ENCODE measurements at places on chromosomes 4 and X.

DNA sequence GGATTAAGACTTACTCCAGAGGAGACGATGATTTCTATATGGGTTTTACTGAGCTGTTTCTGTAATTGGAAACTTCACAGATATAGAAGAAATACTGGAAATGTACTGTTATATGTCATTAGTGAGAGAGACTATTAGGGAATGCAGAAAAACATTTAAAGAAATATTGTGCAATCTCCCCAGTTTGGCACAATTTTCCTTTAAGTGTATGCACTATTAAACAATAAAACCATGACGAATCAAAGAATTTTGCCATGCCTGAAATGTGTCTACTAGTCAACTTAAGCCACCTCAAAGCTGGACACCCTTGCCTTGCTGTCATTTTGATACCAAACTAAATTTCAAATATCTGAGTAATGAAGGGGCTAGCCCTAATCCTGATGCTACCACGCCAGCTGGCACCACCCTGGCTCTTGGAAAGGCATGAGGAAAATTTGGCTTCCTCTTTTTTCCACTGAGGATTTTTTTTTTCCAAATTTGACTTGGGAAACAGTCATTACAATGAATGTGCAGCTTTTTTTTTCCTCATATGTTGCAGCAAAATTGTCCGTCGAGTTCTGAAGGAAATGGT is 36.1 kb downstream of the MTTP start:
- DNase-seq, result no peak

DNA sequence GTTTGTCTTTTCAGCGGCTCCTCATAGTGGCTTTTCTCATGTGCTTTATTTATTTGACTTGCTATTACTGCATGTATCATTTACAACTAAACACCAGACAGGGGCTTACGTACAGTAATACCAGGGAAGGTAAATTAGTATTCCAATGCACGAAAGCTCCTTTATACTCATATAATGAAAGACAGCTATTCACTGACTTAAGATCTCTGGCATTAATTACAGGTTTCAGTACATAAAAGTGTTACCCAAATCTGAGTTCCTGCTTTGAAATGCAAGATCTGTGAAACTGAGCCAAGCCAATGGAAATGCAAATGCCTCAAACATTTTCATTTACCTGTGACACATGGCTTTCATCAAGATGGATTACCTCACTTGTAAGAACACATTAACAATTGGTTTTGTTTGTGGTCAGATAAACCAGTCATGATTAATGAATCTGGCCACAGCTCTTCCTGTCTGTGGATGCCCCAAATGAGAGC is 107.2 kb downstream of the ANAPC4 start:
- DNase-seq, result no peak

DNA sequence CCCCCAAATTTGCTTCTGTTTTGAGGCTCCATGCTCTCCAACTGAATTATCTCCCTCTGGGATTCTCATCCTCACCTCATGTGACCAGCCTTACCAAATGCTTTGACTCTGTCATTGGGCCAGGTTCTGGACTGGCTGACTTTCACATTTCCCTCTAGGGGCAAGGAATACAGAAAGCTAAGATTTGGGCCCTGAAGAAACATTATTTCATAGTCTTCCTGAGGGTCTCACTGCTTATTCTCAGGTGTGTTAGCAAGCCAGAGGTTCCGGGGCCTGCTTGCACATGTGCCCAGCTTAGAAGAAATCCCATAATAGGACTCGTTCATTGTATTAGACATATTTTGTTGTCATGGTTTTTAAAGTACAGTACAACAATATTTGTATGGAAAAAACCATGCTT is 62.6 kb upstream of the TEX13D start:
- no peak for DNase-seq

DNA sequence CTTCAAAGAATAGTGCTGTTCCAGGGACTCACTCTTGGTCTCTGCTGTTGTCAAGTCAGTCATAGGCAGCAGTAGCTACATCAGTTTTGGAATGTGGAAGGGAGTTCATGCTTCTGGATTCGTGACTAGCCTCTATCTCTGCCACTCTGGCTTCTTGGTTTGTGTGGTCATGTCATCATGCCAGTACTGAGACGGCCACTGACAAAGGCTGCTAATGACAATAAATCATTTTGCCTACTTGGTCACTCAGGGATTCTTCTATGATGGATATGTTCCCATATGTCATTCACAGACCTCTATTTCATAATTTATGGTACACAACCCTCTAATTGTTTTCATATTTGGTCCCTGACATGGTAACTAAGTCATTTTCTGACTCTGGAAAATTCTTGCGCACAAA is 450.8 kb upstream of the BOD1L1 start:
- no peak for DNase-seq

GRCh38 chr4:22514481-22514880 is 1.4 kb downstream of the ADGRA3 start:
- no peak for DNase-seq

DNA sequence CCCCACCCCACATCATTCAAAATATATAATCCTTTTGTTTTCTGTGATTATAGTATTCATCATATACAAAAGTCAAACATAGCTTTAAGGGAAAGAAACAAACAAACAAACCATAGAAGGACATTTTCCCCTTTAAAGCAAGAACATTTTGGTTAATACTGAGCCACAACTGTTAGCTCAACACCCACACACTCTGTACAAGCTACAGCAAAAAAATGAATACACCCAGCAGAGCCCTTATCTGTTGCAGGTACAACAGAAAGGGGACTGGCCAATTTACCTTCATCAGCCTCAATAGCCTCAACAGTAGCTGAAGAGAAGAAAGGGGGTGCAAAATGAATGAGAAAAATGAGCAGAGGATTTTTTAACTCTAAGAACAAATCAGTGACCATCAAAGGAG is 318.4 kb downstream of the PPP3CA start:
- DNase-seq, result no peak

DNA sequence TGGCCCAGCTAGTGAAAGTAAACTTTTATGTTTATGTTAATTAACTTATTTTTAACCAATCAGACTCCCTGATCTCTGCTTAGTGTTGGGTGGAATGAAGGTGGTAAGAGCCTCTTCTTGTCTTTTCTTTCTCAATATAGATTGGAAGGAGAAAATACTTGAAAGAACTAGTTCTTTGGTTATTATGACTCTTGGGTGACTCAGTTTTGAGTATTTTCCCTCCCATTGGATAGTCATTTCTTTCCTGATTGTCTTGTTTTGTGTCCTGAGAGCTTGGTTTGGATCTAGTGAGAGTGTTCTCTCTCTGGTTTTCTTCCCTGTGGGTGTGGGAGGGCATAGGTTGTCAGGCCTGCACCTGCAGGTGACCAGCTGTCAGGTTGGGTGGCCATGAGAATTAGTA is 172.0 kb upstream of the GLRA2 start:
- no peak for DNase-seq

- DNase-seq, result peak; percentile 9
These were observed 294.5 kb downstream of the PDGFC start for GRCh38 chr4:156677131-156677531.

GRCh38 chr4:143587703-143588102 is 74.2 kb downstream of the SMARCA5 start:
- peak; percentile 61 for DNase-seq

- no peak for DNase-seq
These were observed 57.2 kb upstream of the UGT2B7 start for GRCh38 chr4:69039071-69039470.

GRCh38 chr4:15526924-15527592 is 57.4 kb downstream of the CC2D2A start:
- DNase-seq, result no peak

All from RKO (cell line).